Forelimb muscle (tissue), 1 donor: ENCODE measurements at places on chromosomes 3 and 15. TPM values are rescaled to one million over a fixed set of nuclear protein-coding genes. Genes with fewer than 3 reads are reported as not detected.
A peak's percentile ranks its signal among the peaks of the same experiment; 100 is the strongest.

DNA sequence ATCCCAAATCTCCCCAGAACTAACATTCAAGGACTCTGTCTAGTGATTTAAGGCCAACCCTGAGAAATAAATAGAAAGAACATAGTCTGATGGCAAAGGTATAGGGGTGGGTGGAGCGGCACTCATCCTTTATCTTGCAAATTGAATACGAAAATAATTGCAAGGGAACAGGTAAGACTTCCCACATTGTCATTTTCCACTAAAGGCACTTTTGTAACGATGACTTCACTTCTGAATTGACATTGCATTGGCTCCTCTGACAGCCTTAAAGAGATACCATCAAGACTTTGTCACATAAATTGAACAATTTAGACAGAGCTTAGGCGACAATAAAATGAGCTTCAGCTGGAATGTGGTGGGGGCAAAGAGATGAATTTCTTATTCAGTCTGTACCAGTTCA, 75.3 kb upstream of the PLCL2 start:
- no peak for DNase-seq

- no peak for DNase-seq
These were observed 9.0 kb downstream of the FGD5 start for GRCh38 chr3:14827776-14828175.

The ROBO1 gene
- 35.9 TPM for polyA plus RNA-seq

GRCh38 chr3:46812237-46812791, 50.9 kb downstream of the MYL3 start:
- DNase-seq, result no peak

- no peak for DNase-seq
These were observed 101.3 kb upstream of the DPH6 start for GRCh38 chr15:35647303-35647702.

The REC114 gene
- not detected for polyA plus RNA-seq

GRCh38 chr3:15610082-15610759, 8.7 kb downstream of the BTD start:
- DNase-seq, result no peak

GRCh38 chr15:66030650-66031049, 161.4 kb downstream of the RAB11A start:
- no peak for DNase-seq

DNA sequence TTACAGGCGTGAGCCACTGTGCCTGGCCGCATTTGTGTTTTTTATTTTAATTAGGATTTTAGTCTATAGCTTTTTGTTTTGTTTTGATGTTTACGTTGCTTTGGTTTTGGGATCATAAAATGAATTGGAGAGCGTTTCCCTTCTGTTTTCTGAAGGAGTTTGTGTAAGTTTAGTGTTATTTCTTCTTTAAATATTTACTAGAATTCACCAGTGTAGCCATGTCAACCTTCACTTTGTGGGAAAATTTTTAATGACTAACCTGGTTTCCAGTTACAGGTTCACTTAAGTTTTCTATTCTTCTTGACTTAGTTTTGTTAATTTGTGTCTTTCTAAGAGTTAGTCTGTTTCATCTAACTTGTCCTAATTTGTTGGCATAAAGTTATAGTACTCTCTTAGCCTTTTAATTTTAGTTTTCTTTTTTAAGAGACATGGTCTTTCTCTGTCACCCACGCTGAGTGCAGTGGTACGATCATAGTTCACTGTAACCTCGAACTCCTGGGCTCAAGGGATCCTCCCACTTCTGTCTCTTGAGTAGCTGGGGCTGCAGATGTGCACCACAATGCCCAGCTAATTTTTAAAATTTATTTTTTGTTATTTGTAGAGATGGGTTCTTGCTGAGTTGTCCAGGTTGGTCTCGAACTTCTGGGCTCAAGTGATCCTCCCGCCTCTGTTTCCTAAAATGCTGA, 61.0 kb downstream of the CHD2 start:
- no peak for DNase-seq

The SAMD7 gene
- polyA plus RNA-seq, result not detected

The MNS1 gene
- polyA plus RNA-seq, result 5.4 TPM

The GOLGA8T gene
- not detected for polyA plus RNA-seq

DNA sequence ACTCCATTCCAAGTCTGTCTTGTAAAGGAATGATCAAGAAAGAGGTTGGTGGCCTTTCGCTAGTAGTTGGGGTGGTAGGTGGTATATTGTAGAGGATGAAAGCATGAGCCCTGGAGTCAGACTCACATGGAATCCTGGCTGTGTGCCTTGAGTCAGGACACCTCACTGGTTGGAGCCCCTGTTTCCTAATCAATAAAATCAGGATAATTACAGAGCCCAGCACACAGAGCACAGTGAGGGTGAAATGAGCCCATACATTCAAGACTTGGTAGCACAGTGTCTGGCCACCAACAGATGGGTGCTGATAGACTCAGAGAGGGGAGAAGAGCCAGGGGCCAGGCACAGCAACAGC, 95.1 kb upstream of the MYZAP start:
- no peak for DNase-seq

DNA sequence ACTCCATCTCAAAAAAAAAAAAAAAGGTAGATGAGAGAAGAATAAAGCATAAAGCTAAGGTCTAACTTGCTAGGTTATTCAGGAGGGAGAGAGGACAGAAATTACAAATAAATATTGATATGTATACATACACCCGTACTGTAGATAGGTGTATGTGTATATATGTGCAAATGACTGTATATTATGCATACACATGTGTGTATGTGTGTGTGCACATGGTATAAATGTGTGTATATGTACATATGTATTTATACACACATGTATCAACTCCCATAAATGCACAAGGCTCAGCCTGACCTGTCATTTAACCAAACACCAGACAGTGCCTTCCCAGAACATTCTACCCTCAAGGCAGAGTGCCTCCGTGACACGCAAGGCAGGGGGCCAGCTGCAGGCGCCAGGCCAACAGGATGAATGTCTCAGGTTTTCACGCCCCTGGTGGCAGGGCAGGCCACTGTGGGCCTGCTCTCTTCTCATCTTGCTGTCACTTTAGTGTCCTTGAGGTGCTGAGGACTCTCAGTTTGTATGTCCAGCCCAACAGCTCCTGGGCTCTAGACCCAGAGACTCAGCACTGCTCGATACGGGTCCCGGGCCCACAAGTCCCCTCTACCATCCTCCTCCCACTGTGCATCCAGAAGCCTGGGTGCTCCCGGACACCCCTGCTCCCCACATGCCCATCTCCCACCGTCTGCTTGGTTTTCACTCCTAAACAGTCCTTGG, 40.4 kb downstream of the TM2D3 start:
- no peak for DNase-seq

The C3orf80 gene
- 0.16 TPM for polyA plus RNA-seq

GRCh38 chr3:107676469-107677309, 153.9 kb downstream of the BBX start:
- DNase-seq, result no peak

- DNase-seq, result no peak
These were observed 346.5 kb downstream of the ROBO1 start for GRCh38 chr3:79421273-79421672.

The LRIG1 gene
- 102 TPM for polyA plus RNA-seq

DNA sequence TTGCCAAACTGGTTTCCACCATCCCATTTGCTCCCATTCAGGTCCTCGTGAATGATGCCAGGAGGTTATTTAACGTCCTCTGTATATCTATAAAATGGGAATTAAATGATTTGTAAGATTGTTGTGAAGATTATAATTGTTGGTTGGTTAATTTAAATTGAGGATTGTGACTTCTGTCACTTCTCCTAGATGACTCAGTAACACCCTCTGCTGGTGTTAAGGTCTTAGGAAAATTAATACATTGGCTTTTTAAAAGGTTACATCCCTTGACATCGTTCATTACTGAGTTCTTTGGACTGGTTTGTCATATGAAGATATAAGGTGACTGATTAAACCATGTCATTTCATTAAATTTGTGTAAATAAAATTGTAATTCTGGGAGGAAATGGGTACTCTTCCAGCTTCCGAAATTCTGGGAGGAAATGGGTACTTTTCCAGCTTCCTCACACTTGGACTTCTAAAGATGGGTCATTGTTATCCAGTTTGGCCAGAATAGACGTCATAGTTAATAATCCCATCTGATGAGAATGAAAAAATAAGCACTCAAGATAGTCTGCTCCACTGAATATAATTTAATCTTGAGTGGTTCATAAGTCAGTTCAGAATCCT, 33.3 kb upstream of the PAQR5 start:
- peak; percentile 16 for DNase-seq

The EFHB gene
- 0.66 TPM for polyA plus RNA-seq

GRCh38 chr15:74682954-74683353, 12.9 kb downstream of the EDC3 start:
- DNase-seq, result no peak

The EPHB3 gene
- 33.9 TPM for polyA plus RNA-seq

The GALNT15 gene
- polyA plus RNA-seq, result 1.1 TPM

GRCh38 chr3:137992592-137992991, 17.4 kb upstream of the CLDN18 start:
- no peak for DNase-seq

DNA sequence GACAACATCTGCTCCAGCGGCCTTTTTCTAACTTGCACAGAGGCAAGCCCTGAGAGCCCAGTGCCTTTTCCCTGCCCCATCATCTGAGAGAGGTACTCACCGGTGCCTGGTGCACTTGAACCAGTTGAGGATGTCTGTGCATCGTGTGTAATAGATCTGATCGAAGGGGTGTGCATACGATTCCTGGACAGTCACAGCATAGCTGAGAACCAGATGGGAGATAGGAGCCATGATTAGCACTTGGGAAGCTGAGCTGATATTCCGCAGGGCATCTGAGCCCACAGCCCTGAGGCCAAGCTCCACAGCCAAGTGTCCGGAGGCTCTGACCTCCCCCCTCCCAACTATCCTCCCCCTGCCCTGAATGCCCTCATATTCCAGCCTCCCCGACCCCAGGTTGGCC, 129.8 kb downstream of the MEGF11 start:
- DNase-seq, result no peak

The CA12 gene
- 0.75 TPM for polyA plus RNA-seq

- no peak for DNase-seq
These were observed 168.8 kb upstream of the VEPH1 start for GRCh38 chr3:157672061-157672460.

The CCDC9B gene
- polyA plus RNA-seq, result 17.0 TPM

DNA sequence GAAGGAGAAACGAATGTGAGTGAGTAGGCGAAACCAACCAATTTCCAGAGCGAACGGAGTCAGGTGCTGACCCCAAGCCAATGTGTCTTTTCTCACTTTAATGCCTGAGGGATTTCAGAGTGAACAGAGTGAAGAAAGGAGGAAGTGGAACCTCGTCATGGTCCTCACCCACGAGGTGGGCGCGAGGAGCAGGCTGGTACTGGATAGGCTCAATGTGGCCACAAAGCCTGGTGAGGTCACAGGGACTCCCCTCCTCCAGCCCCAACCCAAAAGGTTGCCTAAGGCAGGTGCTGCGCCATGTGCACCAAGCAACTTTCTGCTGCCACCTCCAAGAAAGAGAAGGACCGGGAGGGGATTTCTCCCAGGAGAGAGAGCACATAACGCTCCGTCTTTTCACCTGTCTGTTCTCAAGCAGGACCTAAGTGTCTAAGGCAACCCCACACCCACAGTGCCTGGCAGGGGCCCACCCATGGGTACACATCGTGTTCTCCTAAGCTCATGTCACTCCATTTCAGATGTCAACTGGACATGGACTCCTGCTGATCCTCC, 3.8 kb downstream of the NRROS start:
- DNase-seq, result no peak

The FYTTD1 gene
- 71.9 TPM for polyA plus RNA-seq

DNA sequence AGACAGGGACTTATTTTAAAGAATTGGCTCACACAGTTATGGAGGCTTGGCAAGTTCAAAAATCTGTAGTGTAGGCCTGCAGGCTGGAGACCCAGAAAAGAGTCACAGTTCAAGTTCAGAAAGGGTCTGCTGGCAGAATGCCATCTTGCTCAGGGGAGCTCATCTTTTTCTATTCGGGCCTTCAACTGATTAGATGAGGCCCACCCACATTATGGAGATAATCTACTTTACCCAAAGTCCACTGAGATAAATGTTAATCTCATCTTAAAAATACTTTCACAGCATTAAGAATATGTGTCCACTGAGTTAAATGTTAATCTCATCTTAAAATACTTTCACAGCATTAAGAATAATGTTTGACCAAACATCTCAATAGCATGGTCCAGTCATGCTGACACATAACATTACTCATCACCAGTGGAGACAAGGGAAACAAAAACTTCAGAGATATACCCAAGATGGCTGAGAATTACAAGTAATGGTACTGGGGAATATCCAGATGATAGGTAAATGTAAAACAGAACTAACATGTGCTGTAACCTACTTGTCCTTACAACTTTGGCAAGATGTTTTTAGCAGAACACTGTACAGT, 74.3 kb upstream of the STAC start:
- DNase-seq, result no peak

The SCAANT1 gene
- 1.0 TPM for polyA plus RNA-seq

DNA sequence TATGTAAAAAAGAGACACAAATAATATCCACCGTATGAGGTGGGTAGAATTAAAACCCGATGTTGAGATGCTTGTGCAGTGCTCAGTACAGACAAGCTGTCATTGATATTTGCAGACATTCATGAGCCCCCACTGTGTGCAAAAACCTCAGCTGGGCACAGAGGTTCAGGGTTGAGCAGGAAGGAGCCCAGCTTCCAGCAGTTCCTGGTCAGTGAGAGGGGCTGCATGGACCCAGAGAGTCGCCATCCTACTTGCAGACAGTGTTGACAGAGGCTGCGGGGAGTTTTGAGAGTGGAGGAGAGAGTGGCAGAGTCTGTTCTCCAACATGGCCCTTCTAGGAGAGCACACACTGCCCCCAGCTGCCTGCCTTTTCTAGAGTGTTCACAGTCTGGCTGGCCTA, 6.1 kb upstream of the LTF start:
- no peak for DNase-seq

- no peak for DNase-seq
These were observed 213.6 kb downstream of the SSR3 start for GRCh38 chr3:156341332-156341731.
